Stimulated activated CD4-positive, alpha-beta T cell treated with anti-CD3 and anti-CD28 coated beads, Interleukin-4, amount 100 ng/mL, for 24 hours (primary cell): ENCODE measurements at places on chromosomes 13 and 19.
A peak's percentile ranks its signal among the peaks of the same experiment; 100 is the strongest.

GRCh38 chr13:58964048-58964447 lies 1199.7 kb downstream of the DIAPH3 start:
- DNase-seq, result no peak

DNA sequence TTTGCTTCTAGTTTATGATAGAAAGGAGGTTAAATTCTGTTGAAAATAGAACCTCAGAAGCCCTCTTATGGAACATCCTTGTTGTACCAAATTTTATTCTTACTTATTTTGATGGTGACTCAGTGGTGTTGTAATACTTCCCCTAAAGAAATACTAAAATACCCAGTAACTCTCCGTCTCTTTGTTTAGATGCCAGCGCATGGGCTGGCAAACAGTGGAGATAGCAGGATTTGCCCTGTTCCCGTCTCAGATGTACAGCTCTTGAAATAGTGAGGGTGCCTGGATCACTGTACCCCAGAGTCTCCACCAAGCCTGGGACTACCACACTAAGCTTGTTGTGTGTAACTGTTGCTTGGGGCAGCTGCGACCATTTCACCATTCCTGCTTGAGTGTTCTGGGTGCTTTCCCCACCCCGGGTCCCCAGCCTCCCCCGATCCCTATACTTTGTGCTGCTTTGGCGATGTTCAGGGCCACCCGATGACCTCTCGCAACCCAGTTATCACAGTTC lies 67.0 kb upstream of the TEX29 start:
- no peak for DNase-seq

- DNase-seq, result no peak
Observed at GRCh38 chr13:48448959-48449614, 36.2 kb upstream of the LPAR6 start.

GRCh38 chr19:8512115-8512967 lies 1.6 kb downstream of the ZNF414 start:
- DNase-seq, result no peak

GRCh38 chr13:60797112-60797511 lies 400.1 kb downstream of the TDRD3 start:
- DNase-seq, result no peak

DNA sequence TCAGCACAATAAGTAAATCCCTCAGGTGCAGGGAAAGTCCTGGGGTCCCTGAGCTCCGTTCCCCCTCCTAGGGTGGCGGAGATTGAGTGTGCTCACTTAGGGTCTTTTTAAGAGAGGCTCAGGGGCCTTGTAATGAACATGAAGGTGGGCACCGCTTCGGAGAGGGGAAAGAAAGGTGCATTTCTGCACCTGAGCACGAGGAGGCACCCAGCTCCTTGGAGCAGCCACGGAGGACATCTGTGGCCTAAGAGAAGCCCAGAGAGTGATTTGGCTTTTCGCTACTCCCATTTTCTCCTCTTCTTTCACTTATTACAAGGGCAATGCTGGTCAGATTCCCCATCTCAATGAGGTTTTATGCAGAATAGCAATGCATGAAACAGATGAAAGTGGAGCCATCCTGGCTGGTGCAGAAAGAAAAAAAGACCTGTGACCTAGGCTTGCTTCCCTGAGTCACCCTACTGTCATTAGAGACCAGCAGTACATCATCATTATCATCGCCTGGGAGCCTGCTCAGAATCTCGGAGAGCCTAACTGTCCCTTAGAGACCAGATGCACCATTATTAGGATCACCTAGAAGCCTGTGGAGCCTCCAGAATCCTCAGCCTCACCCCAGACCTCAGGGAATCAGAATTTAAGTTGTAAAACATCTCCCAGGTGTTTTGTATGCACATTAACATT lies 86.6 kb upstream of the RAP2A start:
- DNase-seq, result no peak

DNA sequence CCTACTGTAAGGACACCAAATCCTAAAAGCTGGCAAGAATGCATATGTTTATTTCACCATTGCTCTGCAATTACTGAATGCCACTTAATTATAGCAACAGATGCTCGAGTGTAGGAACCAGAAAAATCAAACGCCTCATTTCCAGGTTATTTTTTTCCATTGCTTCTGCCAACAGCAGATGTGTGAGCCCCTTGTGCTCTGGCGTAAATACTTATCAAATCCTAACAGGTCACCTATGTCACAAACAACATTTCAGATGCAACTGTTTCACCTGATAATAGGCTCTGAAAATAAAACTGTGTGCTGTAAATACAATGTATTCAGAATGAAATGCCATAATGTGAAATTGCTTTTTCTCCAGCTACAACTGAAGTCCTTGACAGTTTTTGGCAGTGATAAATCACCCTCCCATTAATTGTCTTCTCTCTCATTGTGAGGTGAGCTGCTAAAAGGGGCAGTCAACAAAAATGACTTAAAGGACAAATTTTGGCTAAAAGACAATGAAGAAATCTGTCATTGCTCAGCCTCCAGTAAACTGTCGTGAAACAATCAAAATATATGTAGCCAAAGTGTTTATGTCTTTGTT lies 344.0 kb downstream of the DACH1 start:
- no peak for DNase-seq

GRCh38 chr19:29483944-29484581 lies 41.7 kb upstream of the VSTM2B start:
- no peak for DNase-seq

DNA sequence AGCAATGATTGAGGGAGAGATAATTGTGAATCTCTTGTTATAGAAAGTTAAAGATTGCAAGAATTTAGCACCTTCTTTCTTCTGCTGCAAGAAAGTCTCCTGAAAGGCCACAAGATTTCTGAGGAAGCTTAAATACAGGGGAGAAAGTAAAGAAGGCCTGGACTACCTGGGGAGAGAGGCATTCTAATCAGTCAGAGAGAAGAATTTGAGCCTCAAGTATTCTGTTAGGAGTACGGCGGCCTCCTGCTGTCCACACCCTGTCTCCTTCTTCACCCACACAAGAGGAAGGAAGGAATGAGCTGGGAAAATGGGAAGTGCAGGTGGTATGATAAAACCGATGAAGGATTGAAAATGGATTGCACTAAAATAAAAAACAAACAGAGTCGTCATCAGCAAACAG lies 474.7 kb downstream of the DIAPH3 start:
- DNase-seq, result no peak

DNA sequence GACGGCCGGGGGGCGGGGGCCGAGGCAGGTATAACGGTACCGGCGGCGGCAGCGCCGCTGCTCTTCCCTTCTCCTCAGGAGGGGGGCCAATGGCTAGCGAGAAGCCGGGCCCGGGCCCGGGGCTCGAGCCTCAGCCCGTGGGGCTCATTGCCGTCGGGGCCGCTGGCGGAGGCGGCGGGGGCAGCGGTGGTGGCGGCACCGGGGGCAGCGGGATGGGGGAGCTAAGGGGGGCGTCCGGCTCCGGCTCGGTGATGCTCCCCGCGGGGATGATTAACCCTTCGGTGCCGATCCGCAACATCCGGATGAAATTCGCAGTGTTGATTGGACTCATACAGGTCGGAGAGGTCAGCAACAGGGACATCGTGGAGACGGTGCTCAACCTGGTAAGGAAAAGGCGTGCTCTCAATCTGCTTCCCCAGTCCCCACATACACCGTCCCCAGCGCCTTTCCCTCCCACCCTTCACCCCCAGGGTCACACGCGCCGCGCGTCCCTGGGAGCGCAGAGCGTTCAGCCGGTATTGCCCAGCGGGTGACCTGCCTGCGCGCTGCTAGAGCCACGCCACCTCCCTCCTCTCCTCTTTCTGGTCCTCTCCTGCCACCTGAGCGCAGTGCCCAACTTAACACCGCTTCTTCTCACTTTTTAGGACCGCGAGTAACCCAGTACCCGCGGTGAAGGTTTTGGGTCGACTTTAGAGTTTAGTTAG lies 814 bp downstream of the NBEA start:
- DNase-seq, result no peak

DNA sequence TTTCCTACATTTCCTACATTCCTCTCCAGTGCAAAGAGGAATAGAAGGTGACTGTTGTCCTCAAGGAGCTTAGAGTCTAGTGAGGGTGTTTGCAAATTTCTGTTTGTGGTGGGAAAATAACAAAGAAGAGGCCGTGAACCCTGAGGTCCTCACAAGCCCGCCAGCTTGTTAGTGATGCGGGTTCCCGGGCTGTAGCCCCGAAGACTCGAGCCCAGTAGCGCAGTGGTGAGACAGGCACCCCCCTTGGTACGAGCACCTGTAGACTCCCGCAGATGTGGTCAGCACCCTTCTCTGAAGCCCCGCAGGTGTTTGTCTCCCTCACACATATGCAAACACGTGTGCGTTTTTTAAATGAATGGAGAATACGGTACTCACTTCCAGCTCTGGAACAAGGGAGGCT lies 26.5 kb upstream of the SPACA7 start:
- no peak for DNase-seq

- no peak for DNase-seq
Observed at GRCh38 chr19:44848812-44849447, 2.8 kb downstream of the NECTIN2 start.

GRCh38 chr13:19810151-19810550 lies 27.4 kb upstream of the PSPC1 start:
- DNase-seq, result no peak

DNA sequence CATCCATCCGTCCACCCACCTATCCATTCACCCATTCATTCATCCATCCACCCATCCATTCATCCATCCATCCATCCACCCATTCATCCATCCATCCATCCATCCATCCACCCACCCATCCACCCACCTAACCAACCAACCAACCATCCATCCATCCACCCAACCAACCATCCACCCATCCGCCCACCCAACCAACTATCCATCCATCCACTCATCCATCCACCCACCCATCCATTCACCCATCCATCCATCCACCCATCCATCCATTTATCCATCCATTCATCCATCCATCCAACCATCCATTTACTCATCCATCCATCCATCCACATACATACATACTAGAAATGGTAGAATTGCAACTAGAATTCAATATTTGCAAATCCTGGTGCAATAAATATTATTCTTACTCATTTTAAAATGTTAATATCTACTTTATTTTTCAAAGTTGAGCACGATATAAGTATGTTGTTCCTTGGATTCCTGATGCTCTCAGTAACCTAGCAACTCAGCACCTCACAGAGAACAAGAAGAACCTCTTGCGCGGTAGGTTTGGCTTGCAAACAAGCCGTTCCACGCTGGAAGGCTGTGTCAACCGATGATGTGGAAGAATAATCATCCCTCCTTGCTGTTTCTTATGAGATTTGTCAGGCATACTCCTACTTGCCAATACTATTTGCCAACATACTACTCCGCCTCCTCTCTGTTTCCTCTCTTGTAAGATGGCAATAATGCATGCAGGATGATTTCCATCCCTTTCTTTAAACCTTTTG lies 111.7 kb downstream of the GNG7 start:
- no peak for DNase-seq

DNA sequence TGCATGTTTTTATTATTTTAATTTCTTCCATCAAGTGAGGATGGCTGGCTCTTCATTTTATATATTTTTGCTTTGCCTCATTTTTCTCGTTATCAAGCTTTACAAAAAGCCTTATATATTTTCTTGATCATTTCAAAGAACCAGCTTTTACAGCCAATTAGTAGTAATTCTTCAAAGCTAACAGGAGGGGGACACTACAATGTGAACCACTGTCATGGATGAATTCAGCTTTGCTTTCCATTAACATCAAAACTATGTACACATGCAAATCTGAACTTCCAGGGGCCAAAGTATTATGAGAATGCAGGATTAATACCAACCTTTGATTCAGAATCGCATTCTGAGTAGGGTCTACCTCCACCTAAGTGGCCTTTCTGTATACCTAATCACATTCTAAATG lies 11.1 kb downstream of the UQCRFS1 start:
- DNase-seq, result no peak

DNA sequence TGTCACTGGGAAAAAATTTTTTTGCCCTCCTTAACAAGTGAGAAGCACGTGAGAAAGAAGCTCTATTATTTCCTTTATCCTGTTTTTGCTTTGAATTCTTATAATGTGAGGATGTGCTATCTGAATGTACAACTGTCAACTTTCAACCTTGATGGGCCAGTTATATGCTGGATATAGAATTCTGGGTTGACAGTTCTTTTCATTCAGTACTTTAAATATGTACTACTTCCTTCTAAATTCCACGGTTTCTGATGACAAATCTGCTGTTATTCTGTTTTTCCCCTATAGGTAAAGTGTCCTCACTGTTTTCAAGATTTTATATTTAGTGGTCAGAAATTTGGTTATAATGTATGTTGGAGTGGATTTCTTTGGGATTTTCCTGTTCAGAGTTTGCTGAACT lies 29.9 kb downstream of the ZDHHC20 start:
- no peak for DNase-seq

- DNase-seq, result no peak
Observed at GRCh38 chr19:52566121-52566520, 4.0 kb upstream of the ZNF701 start.

DNA sequence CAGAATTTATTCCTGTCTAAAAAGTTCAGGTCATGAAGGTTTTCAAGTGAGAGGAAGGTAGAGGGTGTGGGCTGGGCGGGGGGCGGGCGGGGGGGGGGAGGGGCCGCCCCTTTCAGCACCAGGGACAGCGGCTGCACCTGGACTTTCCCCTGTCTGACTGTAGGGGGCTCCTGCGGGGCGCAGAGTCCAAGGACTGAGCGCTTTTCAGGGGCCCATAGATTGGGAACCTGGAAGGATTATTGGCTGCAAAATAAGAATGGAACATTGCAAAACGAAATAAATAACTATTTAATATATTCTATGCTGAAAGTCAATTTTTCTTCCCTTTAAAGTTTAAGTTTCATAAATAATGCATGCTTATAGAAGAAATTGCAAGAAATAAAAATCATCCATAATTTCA lies 8.9 kb upstream of the CYP4F3 start:
- DNase-seq, result no peak

DNA sequence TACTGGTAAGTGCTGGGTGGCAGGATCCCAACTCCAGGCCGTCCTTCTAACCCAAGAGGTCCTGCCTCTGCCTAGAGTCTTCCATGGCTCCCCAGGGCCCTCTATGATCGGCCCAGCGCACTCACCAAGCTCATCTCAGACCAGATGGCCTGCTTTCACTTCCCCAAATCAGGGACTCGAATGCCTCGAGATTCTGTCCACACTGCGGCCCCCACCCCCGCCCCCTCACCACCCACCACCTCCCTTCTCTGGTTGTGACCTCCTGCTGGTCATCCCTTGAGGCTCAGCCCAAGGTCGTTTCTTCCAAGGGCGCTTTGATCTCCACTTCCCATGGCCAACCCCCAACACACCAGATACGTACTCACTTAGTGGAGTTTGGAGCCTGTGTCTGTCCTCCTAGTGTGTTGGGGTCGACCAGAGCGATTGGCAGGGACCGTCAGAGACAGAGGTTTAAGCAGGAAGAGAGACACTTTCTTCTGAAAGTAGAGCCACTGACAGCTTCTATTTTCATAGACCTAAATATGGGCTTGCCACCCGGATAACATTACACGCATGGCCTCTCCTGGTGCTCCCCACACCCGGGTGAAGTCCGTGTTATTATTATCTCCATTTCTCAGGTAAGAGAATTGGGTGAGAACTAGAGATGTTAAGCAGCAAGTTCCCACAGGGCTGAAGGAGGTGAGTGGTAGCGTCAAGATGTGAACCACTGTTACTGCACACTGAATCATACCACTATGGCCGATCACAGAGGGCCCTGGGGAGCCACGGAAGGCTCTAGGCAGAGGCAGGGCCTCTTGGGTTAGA lies at the start of gene FCER2:
Gene FCER2, minus strand, starts transcription at position 478 of the 804 bp plus-strand sequence. CDS start 2,371 bp downstream, outside the sequence.
- DNase-seq, result no peak

- DNase-seq, result no peak
Observed at GRCh38 chr13:59279576-59279975, 884.2 kb downstream of the DIAPH3 start.

- DNase-seq, result peak; percentile 23
Observed at GRCh38 chr19:43777163-43777695, 3.5 kb downstream of the KCNN4 start.

GRCh38 chr13:111346101-111346680 lies 25.7 kb downstream of the TEX29 start:
- DNase-seq, result no peak
